ENCODE measurements at places on chromosomes 12 and 14.

GRCh38 chr14:46818147-46818546 is 166.6 kb upstream of the RPL10L start:
- no peak for DNase-seq

- no peak for DNase-seq
Observed at GRCh38 chr14:70358631-70359030, 852 bp downstream of the COX16 start.

DNA sequence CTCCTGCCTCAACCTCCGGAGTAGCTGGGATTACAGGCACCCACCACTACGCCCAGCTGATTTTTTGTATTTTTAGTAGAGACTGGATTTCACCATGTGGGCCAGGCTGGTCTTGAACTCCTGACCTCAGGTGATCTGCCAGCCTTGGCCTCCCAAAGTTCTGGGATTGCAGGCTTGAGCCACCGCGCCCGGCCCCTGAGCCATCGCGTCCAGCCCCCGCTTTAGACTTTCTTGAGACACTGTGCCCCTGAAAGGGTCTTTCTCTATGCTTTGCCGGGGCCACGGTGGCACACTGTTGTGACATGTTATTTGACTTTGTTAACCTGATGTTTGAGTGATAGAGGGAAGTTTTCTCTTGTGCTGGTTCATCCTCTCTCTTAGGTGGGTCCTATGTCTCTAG is 186.4 kb downstream of the BTG1 start:
- no peak for DNase-seq

- no peak for DNase-seq
Observed at GRCh38 chr14:104299993-104300761, 161.8 kb downstream of the KIF26A start.

DNA sequence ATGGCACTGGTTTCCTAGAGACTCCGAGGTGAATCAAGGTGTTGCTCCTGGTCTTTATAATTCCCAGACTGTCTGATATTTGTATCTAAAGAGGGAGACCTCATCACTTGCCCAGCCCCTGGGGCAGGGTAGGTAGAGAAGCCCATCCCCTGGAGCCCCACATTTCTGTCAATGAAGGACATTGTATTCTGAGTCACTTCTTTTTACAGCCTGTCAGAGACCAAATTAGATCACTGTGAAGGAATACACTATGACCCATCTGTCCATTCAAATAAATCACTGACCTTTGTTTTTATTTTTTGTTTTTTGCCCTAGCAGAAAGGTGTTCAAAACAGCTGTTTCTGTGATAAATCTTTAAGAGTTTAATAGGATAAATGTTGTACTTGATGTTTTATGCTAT is 67.9 kb upstream of the ANO6 start:
- DNase-seq: no peak

DNA sequence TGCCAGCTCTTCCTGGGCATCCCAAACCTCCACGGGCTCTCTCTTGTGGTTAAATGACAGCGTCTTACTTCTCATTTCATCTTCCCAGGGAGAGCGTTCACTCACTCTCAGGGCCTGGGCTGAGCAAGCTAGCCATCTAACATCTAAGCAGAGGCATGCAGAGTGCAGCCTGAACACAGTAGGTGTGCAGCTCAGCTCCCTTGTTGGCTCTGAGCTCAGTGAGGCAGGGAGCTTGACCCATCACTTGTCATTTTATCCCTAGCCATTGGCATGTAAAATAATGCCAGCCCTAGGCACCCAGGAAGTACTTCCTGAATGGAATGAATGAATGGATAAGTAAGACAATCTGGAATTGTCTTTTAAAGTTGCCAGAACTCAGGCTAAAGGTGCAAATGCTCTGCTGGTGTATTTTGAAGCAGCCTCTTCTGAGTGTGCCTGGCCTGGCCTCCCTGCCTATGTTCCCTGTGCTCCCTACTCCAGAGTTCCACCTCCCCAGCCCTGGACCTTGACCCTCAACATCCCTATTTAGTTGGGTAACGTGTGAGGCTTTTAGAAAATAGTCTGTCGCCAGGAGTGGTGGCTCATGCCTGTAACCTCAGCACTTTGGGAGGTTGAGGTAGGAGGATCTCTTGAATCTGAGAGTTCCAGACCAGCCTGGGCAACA is 9.5 kb upstream of the MEG3 start:
- no peak for DNase-seq

- no peak for DNase-seq
Observed at GRCh38 chr12:47773858-47774580, 981 bp downstream of the SLC48A1 start.

DNA sequence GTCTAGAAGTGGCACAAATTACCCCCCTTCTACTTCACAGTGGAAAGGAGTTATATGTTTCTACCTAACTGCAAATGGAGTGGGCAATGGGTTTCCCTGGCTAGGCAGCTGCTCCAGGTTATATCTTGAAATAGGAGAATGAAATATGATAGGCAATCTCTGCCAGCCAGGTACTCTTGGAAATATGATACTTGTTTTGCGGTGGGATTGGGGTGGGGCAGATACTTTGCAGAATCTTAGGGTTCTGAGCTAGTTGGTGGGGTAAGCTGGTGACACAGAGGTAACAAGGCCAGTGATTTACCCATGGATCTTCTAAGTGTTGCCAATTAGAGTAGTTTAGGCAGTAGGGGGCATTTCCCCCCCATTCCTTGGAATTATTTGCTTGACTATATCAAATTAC is 140.1 kb downstream of the ATP23 start:
- no peak for DNase-seq

DNA sequence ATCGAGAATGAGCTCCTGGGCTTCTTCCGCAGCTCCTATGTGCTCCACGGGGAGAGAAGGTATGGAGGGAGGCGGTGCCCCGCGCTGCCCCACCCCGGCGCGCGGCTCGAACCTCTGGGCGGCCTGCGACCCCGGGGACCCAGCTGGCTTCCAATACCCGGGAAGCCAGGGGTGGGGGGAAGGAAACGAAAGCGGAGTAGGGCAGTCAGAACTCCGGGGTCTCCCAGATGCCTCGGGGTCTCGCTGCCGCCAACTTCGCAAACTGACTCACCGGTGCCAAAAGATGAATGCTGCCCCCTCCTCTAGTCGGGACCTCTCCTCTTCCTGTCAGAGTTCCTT is 1.3 kb downstream of the TRHDE start:
- DNase-seq: no peak

- DNase-seq: no peak
Observed at GRCh38 chr12:118853634-118854033, 127.7 kb upstream of the SRRM4 start.

GRCh38 chr12:111462210-111462769 is 56.6 kb downstream of the SH2B3 start:
- no peak for DNase-seq

DNA sequence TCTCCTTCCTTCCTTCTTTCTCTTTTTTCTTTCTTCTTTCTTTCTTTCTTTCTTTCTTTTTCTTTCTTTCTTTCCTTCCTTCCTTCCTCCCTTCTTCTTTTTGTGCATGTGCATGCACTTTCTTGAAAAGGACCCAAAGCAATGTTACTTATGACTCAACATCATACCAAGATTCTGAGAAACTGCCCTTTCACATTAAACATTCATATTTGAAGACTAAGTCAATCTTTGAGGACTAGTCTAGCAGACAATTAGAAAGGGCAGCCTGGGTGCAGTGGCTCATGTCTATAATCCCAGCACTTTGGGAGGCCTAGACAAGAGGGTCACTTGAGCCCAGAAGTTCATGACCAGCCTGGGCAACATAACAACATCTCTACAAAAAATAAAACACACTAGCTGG is 212.8 kb upstream of the KITLG start:
- no peak for DNase-seq

DNA sequence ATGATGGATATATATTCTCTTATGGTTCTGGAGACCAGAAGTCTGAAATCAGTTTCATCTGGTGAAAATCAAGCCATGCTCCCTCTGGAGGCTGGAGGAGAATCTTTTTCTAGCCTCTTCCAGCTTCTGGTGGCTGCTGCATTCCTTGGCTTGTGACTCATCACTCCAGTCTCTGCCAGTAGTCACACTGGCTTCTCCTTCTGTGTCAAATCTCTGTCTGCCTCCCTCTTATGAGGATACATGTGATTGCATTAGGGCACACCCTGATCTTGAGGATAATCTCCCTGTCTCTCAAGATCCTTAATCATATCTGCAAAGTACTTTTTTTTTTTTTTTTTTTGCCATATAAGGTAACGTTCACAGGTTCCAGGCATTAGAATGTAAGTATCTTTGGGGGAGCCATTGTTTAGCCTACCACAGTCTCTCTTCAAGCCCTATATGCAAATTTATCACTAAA is 17.7 kb downstream of the DNAL1 start:
- DNase-seq: no peak

GRCh38 chr14:21534576-21534975 is 8.4 kb upstream of the SALL2 start:
- no peak for DNase-seq

DNA sequence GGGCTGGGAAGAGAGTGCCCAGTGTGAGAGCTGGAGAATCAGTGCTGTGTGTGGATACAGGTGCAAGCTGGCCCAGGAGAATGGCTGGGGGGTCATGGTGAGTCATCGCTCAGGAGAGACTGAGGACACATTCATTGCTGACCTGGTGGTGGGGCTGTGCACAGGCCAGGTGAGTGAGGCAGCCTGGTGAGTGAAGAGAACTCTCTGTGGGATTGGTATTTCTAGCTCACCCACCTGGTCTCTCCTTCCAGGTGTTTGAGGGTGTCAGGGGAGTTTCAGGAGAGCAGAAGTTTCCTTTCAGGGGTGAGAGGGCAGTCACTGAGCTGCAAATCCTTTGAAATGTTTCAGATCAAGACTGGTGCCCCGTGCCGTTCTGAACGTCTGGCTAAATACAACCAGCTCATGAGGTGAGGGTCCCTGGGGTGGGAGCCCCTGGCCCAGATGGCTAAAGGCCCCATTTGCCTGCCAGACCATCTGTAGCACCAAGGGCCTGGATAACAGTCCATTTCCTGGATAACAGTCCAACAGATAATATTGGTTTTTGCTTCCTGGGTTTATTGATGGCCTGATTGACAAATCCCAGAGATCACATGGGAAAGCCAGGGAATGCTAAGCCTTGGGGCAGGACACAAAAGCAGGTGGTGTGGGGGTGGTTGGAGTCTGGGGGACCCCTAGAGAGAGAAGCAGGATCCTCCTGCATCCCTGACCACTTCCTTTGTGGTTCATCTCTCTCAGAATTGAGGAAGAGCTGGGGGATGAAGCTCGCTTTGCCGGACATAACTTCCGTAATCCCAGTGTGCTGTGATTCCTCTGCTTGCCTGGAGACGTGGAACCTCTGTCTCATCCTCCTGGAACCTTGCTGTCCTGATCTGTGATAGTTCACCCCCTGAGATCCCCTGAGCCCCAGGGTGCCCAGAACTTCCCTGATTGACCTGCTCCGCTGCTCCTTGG is 5.5 kb upstream of the ATN1 start:
- no peak for DNase-seq

DNA sequence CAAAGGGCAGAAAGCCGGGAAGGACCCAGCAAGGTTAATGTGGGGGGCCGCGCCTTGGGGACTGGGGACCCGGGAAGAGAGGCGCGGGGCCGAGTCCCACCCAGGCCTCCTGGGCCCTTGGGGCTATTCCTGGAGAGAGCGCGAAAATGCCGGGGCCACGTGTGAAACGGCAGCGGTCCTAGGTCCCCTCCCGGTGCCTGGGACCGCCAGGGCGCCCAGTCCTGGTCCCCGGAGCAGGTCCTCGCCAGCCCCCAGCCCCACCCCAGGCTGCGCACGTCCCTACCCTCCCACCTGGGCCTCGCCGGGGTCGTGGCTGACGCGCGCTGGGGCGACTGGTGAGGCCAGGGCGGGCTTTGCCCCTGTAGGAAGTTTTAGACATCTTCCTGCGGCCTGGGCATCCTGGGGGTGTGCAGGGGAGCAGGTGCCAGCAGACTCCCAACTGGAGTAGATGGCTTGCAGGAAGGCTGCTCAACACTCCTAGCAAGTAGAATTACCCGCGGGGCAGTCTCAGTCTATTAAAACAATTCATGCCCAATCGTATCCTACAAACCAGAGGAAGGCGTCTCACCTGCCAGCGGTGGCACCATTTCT is 708 bp downstream of the FAR2 start:
- DNase-seq: no peak

DNA sequence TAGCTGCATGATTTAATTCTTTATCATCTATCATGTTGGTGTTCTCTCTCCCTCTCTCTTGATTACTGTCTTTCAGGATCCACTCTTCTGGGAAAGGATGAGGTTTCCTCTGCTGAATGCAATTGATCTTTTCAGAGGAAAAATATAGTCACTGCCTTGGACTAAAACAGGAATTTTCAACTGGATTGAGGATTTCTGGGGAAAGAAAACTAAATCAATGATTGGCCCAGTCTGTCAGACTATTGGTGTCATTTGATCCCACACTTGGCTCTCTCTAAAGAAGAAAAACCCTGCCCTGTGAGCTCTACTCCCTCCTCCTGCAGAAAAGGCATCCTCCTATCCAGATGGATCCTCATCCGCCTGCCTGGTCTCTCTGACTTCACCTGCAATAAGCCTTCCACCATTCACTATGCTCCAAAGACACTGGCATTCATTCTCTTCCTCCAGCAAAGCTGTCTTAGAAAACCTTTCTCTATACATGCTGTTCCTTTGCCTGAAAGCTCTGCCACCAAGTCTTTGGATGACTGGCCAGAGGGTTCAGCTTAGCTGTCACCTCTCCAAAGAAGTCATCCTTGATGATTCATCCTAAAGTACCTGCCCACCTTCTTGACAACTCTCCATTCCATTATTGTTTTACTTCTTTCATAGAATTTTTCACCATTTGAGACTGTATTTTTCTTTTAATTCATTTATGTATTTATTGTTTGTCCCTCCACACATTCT is 127.7 kb upstream of the CAND1 start:
- DNase-seq: no peak

DNA sequence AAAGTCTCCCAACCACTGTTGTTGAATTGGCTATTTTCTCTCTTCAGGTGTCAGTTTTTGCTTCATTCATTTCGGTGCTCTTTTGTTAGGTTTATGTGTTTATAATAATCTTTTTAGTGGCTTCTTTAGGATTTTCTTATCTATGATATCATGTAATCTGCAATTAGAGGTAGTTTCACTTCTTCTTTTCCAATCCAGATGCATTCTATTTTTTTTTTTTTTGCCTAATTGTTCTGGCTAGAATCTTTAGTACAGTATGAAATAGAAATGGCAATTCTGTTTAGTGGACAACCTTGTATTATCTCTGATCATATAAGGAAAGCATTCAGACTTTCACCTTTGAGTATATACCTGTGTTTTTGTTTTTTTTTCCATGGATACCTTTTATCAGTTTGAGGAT is 17.4 kb downstream of the CNOT2 start:
- no peak for DNase-seq

GRCh38 chr14:21055432-21056117 is 2.0 kb upstream of the RNASE8 start:
- no peak for DNase-seq

GRCh38 chr12:49748306-49748705 is 6.9 kb downstream of the TMBIM6 start:
- DNase-seq: peak; percentile 11

GRCh38 chr14:93156693-93157369 is 27.9 kb downstream of the MOAP1 start:
- DNase-seq: no peak

GRCh38 chr14:105426416-105427130 is 6.9 kb downstream of the MTA1 start:
- DNase-seq: no peak
